ENCODE measurements at places on chromosomes 1 and 21.

- DNase-seq, result no peak
Observed at GRCh38 chr1:228782662-228783417, 47.6 kb downstream of the RHOU start.

- DNase-seq, result no peak
Observed at GRCh38 chr1:40224040-40224439, 23.7 kb upstream of the TMCO2 start.

DNA sequence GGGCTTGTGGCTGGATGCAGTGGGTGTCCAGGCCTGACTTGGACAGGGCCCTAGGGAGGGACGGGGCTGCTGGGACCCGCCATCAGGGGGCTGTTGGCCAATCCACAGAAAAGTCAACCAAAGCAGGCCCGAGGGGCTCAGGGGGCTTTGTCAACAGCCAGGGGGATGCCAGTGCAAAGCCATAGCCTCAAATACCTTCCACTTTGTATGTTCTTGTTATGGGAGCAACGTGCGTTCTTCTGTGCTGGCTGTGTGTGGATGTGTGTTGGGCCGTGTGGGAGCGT is 35.4 kb upstream of the ARF1 start:
- no peak for DNase-seq

DNA sequence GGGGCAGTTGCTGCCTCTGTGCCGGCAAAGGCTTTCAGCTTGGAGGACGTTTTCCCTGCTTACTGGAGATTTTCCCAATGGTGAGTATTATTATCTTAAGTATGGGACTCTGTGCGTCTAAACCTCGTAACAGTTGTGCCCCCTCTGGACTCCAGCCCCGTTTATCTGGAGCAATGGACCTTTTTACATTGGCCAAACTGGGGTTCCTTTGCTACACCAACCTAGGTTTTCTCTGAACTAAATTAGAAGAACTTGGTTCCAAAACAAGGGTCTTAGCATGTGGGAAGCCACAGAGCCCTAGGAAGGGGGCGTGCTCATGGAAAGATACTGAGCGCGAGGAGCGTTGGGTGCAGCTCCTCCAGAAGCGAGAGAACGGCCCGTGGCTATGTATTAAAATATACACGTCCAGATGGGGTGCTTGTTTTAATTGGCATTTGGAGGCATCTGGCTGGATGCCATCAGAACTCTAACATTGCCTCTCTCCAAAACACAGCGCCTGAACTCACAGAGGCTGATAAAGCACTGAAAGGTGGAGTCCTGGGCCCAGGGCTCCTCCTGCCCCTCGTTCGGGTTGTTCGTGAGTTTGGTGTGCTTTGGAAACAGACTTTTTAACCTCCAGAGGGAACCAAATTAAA is 28.4 kb downstream of the POFUT2 start:
- DNase-seq, result no peak

- no peak for DNase-seq
Observed at GRCh38 chr1:151085953-151086559, 15.5 kb downstream of the GABPB2 start.

- no peak for DNase-seq
Observed at GRCh38 chr1:214451596-214451995, 99.8 kb downstream of the PTPN14 start.

DNA sequence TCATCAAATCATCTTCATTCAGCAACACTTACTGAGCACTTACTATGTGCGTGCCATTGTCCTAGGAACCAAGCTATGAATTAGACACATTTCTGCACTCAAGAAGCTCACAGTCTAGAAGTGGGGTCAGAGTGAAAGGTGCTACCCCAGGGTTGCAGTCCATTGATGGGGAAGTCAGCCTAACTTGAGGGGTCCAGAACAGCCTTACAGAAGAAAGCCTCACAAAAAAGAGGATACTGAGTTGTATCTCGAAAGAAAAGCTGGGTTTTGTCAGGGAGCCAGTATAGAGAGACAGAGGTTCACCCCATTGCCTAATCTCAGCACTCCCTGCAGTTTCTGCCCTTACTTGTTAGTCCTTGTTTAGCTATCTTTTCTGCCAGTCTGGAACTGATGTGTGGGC is 153.1 kb upstream of the JUN start:
- DNase-seq, result no peak
